Stimulated activated CD4-positive, alpha-beta T cell treated with anti-CD3 and anti-CD28 coated beads, Interleukin-1b, Interleukin-23, amount 100 ng/mL, for 48 hours (primary cell): ENCODE measurements at places on chromosomes 2 and 18.

DNA sequence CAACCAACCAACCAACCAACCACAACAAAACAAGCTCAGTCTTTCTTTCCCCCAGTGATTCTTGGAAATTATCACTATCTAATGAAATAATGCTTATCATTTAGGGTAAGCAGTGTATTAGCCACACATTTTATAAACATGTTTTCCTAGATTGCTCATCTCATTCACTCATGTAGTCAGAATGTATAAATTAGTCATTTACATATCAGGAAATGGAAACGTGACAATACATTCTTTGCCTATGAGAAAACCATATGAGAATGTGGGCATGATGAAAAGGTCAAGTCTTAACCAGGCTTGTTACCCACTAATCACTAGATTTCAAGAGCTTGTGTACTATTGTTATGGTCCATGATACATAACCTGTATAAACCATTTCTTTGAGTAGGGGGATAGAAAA, 1583.4 kb upstream of the PIK3C3 start:
- DNase-seq: no peak

- no peak for DNase-seq
Measured at GRCh38 chr2:231398585-231398984, 3.1 kb downstream of the B3GNT7 start.

DNA sequence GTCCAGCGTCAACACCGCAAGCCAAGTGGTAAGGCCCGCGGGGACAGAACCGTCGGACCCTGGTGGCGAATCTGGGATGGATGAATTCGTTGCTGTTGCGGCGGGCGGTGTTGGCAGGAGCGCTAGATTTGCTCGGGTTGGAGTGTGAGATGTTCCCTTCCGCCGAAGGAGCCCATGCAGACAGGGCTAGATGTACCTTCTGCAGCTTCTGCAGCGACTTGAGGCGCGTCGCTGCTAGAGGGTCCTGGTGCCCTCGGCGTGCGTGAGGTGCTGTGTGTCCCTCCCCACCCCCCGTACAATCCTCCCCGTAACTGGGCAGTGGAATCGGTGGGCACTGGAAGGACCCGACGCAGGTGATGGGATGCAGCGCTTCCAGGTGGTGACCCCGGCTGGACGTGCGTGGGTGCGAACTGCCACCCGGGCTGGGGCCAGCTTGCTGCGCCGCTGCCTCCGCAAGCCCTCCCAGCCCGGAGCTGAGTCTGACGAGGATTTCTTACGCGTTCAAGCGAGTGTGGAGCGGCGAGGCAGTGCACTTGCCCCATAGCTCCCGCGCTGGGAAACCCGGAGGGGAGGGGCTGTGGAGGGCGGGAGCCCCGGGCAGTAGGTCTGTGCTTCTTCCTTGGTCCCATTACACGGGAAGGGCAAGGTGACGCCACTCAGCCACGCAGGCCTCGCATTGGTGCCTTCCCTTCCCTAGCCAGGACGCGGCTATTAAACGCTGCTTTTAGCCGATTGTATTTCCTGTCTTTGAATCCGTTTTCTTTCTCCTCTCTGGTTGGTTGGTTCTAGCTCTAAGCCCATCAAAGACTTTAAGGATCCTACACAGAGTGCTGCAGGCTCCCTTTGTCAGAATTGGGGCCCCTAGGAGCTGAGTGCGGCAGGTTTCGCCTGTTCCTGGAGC, 34.2 kb downstream of the CHRNA1 start:
- DNase-seq: peak; percentile 60

DNA sequence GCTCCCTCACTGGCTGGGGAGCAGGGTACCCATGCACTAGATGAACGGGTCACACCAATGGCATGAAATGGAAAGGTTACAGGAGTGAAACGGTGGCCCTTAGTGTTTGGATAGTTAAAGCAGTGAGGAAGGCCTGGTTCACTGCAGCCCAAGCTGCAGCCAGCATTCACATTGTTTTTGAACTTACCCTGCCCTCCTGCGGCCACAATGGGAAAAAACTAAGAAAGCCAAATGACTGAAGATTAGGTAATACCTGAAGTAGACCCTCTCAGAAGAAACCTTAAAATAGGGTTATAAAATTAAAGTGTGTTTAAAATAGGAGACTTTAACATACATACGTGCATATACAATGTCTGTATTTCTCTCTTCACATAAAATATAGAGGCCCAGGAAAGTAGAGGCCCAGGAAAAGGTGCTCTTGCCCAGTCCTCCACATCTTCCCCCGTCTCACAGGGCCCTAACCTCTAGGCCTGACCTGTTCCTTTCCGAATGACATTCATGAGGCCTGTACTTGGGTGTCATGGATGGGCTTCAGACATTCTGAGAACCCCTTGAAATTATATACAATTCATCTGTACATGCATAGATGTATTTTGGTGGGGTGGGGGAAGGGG, 33.3 kb downstream of the DOK1 start:
- DNase-seq: peak; percentile 53

- no peak for DNase-seq
Measured at GRCh38 chr2:67526283-67526682, 129.2 kb downstream of the ETAA1 start.

DNA sequence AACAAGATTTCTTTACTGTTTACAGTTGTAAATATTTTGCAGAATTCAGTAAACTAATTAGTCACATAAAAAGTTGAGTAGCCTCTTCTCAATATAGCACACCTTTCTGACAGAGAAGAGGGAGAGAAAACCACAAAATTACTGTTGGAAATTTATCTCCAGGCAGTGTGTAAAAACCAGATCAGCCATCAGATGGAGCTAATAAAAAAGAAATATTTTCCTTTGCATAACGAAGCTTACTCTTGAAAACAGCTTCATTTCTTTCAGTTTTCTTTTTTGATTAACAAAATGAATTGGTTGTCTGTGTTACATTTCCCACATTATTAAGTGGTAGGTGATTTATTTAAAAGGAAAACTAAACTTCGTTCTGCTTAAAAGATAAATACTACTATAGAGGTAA, 259.3 kb upstream of the KCNJ3 start:
- no peak for DNase-seq

DNA sequence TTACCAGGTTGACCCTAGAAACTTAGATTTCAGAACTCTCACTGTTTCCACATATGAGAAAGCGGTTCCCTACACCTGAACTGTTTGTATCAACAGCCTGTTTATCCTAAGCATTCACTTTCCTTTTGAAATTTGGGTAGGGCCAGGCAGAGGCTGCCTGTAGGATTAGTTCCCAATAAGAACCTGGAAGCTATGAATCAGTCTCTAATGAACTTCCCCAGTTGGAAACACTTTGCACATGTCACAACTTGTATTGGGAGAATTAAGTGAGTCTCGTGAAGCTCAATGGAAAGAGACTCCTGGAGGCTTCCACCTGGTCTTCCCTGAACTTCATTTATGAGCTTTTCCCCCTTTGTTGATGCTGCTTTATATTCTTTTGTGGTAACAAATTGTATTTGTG, 486.6 kb upstream of the HS6ST1 start:
- DNase-seq: no peak

- DNase-seq: no peak
Measured at GRCh38 chr2:45009928-45010701, 863 bp upstream of the SIX2 start.

DNA sequence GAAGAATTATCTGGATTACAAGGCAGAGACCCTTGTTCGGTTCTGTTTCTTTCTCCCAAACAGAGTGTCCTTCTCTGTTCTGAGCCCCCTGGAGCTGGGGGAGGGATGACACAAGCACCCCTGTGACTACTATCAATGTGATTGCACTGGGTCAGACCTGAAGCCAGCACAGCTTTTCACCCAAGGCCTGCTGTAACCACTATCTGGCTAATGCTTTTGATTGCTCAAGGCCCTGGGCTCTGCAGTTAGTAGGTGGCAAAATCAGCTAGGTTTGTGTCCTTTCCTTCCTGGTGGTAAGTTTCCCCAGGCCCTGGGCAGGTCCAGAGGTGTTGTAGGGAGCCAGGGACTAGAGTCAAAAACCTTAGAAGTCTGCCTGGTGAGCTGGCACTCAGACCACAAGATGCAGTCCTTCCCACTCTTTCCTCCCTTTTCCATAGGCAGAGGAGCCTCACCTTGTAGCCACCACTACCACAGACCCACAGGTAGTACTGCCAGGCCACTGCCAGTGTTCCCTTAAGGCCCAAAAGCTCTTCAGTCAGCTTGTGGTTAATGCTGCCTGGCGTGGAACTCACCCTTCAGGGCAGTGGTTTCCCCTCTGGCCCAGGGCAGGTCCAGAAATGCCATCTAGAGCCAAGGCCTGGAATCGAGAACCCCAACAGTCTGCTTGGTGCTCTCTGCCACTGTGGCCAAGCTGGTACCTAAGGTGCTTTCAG, 83.0 kb downstream of the FAM117B start:
- DNase-seq: no peak

DNA sequence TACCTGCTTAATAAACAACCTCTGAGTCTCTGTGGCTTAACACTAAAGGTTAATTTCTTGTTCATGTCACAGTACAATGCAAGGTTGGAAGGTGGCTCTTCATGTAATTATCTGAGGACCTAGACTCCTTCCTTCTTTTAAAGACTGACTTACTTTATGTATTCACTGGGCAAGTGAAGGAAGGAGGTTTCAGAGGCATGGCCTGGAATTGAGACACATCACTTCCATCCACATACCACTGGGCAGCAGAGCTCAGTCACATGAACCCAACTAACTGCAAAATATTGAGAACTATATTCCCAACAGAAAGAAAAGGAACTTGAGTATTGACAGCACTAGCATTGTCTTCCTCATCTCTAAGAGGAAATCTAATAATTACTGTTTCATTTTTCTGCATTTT, 57.5 kb upstream of the FN1 start:
- no peak for DNase-seq

DNA sequence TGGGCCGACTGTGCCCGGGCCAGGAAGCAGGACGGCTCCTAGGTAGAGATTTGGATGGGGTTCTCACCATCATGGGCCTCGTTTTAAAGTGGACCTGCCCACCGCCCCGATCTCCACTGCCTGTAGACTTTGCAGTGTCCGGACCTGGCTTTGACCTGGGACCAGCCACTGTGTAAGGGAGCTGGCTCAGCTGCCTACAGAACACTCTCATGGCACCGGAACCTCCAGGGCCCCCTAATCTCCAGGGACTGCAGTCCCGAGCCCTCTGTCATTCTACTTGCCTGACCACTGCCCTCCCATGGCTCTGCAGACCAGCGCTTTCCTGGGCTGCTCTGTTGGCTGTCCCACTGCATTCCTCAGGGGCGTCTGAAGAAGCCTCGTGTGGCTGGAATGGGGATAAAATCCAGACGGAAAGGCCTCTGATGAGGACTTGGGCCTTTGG, 120.8 kb downstream of the GLI2 start:
- no peak for DNase-seq

- no peak for DNase-seq
Measured at GRCh38 chr2:230134496-230135129, 65.9 kb upstream of the SLC16A14 start.

- no peak for DNase-seq
Measured at GRCh38 chr18:805008-805754, 6.9 kb downstream of the YES1 start.

GRCh38 chr2:216217904-216218260, 108.7 kb downstream of the XRCC5 start:
- DNase-seq: no peak

DNA sequence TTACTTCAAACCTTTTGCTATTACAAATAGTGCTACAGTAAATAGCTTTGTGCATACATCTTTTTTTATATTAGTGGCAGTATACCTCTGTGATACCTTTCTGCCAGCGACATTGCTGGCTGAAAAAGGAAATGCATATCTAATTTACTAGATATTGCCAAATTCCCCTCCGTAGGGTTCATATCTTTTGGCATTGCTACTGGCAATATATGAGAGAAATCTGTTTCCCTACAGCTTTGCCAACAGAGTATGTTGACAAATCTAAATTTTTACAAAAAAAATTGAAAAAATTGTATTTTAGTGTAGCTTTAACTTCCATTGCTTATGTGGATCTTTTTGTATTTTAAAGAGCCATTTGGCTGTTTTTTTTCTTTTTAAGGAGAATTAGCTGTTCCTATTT, 426.7 kb downstream of the TRIB2 start:
- DNase-seq: no peak

GRCh38 chr2:29627279-29627711, 294.1 kb downstream of the ALK start:
- no peak for DNase-seq

- DNase-seq: no peak
Measured at GRCh38 chr2:203687165-203687564, 19.3 kb upstream of the CD28 start.

DNA sequence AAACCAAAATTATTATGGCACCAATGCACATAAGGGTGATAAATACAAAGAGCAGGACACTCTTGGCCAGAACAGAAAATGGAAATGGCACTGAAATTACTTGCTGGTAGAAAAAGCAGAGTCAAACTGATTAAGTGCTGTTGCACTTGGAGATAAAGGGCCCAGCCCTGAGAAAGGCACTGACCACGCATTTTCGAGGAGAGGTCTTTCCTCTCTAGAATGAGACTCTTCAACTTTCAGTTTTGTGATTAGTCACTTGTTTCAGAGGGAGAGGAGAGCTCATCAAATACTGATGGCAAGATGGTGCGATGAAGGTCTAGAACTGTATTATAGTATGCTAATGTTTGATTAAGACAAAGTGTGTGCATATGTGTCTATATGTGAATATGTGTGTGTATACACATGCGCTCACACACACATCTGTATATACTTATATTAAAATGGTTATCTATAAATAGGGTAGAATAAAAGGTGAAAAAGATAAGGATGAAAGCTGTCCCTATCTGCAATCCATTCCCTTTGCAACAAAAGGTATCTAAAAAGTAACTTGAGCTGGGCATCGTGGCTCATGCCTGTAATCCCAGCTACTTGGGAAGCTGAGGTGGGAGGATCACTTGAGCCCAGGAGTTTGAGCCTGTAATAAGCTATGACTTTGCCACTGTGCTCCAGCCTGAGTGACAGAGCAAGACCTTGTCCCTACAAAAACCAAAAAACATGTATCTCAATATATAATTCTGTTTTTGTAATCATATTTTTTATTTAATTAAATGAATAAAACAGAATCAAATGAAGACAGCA, 48.8 kb upstream of the ZDBF2 start:
- DNase-seq: no peak

DNA sequence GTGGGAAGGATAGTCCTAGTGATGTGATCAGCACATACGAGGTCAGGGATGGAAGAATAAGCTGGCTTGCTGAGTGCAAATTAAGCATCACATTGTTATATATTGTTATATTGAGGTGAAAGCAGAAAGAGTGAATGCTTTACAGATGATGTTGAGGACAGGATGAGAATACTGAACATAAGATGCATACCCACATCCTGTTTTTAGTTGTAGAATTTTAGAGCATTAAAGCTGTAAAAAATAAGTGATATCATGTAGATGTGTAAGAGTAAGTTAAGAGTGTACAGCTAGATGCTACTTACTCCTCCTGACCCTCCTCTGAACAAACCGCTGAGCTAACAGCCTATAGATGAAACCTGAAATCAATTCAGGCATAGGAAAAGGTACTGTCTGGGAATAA, 271.0 kb upstream of the KCNJ3 start:
- DNase-seq: no peak

- DNase-seq: no peak
Measured at GRCh38 chr2:233082222-233082930, 22.2 kb downstream of the INPP5D start.
